ENCODE measurements at places on chromosomes 1 and 21.
A peak's percentile ranks its signal among the peaks of the same experiment; 100 is the strongest.

DNA sequence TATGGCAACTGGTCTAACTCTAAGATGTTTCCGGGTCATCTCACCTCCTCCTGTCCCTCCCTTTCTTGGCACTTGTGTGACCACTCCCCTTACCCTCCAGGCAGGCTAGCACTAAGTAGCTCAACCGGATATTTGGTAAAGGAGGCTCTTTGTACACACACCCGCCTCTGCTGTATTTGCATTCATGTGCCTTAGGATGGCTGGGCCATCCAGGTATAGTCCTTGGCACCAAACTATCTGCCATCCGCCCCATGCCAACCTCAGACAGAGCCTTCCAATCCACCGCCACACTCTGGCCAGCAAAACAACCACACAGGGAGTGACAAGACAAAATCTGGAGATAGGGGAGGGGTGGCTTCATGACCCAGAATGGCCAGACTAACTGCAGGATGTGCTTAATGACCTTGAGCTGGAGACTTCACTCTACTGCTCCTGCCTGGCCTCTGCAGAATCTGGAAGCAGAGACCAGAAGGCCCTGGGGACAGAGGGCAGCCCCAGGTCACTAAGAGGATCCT, 59.5 kb downstream of the CDK18 start:
- no peak for DNase-seq

DNA sequence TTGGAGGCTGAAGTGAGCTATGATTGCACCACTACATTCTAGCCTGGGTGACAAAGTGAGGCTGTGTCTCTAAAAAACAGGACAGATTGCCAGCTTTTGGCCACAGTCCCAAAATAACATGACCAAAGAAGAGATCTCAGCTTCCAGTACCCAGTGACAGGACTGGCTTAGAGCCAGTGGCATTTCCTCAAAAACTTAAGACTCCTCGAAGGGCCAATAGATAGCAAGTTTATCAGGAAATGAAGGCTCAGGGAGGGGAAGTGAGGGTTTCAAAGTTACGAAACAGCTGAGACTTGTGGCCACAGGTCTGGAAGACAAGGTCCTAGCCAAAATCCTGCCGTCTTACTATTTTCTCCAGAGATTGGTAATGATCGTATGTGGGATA, 6.3 kb upstream of the TMEM39B start:
- DNase-seq: no peak

- no peak for DNase-seq
Measured at GRCh38 chr1:219283541-219283940, 109.9 kb downstream of the LYPLAL1 start.

- DNase-seq: no peak
Measured at GRCh38 chr1:203075236-203076030, 10.4 kb downstream of the MYOG start.

DNA sequence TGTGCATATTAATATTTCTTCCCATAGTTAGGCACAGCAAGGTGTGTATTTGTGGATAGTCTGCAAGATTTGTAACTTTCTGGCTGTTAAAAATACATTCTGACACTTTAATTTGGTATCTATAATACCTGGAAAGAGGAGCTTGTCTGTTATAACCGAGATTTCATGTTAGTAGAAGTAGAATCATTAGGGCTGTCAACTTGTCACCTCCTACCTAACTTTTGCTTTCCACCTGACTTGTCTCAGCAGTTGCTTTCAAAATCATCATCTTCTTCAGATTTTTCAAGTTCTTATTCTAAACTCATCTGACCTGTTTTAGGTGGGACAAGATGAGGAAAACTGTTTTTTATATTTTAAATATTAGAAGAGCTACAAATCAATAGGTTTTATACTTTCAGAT, 11.0 kb downstream of the RWDD3 start:
- DNase-seq: no peak

GRCh38 chr1:200367841-200368534, 41.8 kb downstream of the ZNF281 start:
- no peak for DNase-seq

GRCh38 chr1:905811-906599, 17.7 kb upstream of the SAMD11 start:
- DNase-seq: peak; percentile 52

DNA sequence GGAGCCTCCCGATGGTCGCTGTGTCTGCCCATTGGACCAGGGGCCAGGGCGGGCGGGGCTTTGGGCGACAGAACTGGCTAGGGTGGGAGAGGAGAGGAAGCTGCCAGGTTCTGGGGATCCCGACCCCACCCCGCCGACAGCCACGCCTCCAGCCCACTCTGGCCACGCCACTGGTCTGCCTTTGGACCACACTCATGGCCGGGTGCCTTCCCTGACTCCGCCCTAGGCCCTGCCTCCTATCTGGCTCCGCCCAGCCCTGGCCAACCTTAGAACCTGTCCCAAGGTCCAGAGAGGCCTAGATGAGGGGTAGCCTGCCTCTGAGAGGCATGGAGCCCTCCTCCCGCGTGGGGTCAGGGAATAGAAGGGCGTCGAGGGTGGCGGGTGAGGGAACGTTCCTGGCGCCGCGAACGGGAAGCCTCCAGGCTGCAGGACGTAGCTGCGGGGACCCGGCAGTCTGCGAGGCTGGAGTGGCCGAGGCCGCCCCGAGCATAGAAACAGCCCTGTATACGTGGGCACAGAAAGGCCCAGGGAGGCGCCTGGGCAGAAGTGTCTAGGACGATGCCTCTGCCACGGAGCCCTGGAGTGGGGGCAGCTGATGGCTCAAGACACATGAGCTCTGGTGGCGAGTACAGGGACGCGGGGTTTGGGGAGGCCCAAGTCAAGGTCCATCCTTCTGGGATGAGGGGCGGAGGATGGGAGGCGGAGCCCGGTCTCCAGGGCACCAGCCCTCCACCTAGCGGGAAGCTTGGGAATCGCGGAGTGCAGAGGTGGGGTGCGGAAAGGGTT, 11.5 kb upstream of the COL16A1 start:
- peak; percentile 97 for DNase-seq

- no peak for DNase-seq
Measured at GRCh38 chr1:49046305-49046704, 269.6 kb upstream of the BEND5 start.

GRCh38 chr1:186882372-186883134, 53.8 kb downstream of the PLA2G4A start:
- no peak for DNase-seq

GRCh38 chr21:42369821-42370220, 3.5 kb upstream of the TFF1 start:
- DNase-seq: no peak

Measured in aorta (tissue), 5 donors.